ENCODE measurements at places on chromosomes 11 and 22.

GRCh38 chr11:86162239-86162638 lies 82.3 kb upstream of the EED start:
- peak; percentile 49 for DNase-seq

GRCh38 chr11:104883342-104883741 lies 14.9 kb downstream of the CASP12 start:
- no peak for DNase-seq

GRCh38 chr22:36536717-36537116 lies 7.8 kb upstream of the EIF3D start:
- no peak for DNase-seq

- DNase-seq = no peak
Measured at GRCh38 chr11:91730057-91730456, 494.6 kb upstream of the FAT3 start.

DNA sequence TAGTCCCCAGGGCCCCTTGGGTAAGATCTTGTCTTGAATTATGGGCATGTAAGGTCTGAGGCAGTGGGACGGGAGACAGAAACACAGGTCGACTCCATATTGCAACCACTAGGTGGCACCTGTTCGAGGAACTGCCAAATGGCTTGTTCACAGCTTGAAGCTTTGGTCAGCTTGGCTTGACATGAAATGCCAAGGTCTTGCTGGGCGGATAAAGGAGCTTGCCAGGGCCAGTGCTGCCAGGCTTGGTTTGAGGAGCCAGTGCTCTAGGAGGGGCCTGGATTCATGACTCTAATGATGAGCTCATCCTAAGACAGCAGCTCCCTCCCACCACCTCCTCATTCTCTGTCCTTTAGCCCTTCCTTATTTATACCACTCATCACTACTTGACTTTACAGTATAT lies 11.9 kb upstream of the NRIP3 start:
- peak; percentile 81 for DNase-seq

- no peak for DNase-seq
Measured at GRCh38 chr11:75480185-75481175, 45.3 kb downstream of the GDPD5 start.

GRCh38 chr11:110711776-110712658 lies at the start of gene ARHGAP20:
ARHGAP20 (minus strand) TSS chr11:110712437; CDS start chr11:110712231, 206 bp downstream.
- peak; percentile 37 for DNase-seq
